Astrocyte of the spinal cord (primary cell): ENCODE measurements at places on chromosomes 11 and 22.
A peak's percentile ranks its signal among the peaks of the same experiment; 100 is the strongest.

GRCh38 chr11:78742430-78742829 is 167.8 kb upstream of the NARS2 start:
- DNase-seq = peak; percentile 35

DNA sequence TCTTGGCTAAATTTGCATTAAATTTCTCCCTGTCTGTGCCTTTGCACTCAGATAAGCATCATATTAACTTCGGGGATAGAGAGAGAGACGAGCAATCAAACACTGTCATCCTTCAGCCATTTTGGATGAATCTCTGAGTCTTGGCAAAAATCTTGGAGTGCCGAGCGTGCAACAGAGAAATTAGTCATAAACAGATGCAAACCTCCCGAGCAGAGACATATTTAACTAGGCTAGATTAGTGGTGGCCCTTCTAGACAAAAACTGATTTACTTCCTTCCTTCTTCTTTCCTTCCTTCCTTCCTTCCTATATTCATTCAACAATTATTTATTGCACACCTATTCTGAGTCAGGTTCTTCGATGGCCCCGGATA is 114.4 kb upstream of the BLID start:
- DNase-seq = no peak

GRCh38 chr22:32991353-32992101 is 66.7 kb downstream of the SYN3 start:
- no peak for DNase-seq

- peak; percentile 46 for DNase-seq
Measured at GRCh38 chr11:23540101-23540561, 679.9 kb upstream of the CCDC179 start.

DNA sequence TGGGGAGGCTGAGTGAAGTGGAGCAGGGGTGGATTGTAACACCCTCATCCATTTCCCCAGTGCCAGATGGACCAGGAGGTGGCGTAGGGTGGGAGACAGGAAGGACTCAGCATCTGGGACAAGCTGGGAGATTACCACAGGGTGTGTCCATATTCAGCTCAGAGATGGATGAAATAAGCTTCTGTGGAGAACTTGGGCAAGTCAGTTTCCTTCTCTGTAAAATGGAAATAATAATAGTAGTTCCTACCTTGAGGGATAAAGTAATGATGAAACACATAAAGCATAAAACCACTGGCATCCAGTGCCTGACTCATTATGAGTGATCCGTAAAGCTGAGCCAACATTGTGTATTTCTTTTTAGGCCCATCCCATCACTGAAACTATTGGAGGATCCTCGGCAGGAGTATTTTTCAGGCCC is 607 bp upstream of the ROBO4 start:
- DNase-seq = peak; percentile 94

DNA sequence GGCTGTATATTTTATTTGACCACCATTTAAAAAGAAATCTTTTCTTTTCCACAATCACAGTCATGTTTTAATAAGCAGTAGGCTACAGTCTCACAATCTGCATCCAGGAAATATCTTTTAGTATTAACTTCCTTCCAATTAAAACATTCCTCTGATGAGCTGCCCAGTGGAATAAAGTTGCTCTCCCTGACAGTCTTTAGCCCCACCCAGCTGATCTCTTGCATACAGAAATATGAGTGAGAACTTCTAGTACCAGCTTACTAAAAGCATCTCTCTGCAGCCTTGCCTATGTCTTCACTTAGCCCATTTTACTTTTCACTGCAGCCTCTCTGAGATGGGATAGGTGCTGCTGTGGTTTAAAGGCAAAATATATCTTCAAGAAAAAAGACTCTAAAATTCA is 143.4 kb upstream of the ANO3 start:
- DNase-seq = no peak

DNA sequence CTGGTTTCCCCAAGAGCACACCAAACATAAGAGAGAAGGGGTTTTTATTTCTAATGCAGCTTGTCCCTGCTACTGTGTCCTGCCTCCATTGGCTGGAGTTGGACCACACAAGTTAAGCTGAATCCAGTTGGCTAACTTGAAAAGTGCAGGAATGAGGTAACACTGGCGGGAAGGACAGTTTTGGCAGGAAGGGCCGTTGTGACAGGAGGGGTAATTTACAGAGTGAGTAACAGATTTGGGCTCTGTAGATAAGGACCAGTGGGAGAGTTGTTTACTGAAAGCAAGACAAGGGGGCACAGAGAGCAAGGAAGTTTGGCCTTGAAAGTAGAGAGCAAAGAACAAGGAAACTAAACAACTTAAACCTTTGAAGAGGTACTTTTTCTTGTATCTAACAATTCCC is 1623.3 kb upstream of the RAG2 start:
- no peak for DNase-seq

- DNase-seq = peak; percentile 74
Measured at GRCh38 chr11:97364047-97364446, 974.2 kb downstream of the JRKL start.
